ENCODE measurements at places on chromosomes 4 and X.

DNA sequence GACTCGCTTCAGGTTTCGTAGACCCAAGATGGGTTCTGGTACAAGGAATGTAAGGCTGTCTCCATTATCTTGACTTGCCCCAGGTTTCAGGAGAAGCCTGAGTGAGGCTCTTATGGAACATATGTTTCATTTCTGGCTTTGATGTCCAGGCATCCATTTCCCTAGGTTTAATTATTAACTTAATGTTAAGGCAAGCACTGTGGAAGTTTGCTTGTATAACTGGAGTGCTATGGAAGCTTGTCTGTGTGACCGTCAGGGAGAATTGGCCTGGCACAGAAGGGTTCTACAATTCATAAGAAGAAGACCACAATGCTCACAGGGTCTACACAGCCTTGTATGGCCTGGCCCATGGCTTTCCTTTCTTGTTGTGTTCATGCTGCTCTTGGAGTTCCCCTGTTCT, 47.2 kb upstream of the PPP1R2C start:
- no peak for DNase-seq

DNA sequence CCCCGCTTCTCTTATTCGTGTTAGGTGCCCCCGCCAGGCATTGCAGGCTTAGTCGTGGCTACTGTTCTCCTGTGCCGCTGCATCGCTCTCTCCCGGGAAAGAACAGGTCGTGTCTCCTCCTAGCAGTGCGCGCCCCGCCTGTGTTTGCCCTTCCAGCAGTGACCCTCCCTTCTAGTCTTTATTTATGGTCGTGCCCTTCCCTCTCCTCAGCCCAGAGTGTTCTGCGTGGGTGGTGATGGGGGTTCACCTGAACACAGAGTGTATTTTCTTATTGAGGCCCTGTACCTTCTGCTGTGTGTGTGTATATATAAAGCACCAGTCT, 15.2 kb downstream of the USP11 start:
- DNase-seq, result no peak

- DNase-seq, result no peak
Measured at GRCh38 chr4:125317525-125317877, 2.7 kb downstream of the FAT4 start.

DNA sequence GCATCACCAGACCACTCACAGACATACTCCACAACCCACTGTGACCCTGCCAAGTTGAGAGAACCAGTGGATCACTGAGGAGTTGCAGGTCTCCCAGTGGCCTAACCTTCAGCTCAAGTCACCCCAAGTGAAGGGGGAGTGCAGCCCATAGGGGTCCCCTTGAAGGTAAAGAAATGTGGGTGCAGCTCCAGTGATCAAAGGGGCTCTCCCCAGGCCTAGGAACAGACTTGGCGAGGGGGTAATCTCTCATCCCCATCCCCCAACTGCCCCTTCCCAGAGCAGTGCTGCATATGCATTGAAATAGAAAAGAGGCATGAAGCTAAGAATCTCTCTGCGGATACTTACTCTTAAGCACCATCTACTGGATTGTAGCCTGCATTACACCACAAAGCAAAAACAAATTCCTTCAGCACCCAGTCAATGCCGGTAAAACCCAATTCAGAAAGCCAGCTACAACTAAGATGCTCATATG, 27.0 kb downstream of the MAGEE1 start:
- DNase-seq, result no peak

DNA sequence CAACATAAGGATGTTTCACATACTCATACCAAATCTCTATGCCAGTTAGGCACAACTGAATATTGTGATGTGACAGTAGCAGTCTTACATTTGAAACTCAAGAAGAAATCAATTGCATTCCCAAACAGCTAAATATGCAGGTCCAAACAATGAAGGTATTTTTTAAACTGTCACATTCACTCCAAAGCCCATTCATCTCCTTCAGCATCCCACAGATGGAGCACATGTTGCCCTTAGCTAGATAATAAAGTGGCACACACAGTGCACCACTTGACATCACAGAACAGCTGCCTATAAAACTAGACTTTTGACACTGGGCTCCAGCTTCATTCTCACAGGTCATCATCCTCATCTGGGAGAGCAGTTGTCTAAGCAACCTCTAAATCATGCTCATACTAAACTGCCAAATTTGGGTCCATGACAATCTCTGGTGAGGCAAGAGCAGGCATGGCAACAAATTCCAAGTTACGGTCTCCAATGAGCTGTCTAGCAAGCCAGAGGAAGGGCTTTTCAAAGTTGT, 26.2 kb upstream of the ARHGEF6 start:
- DNase-seq, result no peak

DNA sequence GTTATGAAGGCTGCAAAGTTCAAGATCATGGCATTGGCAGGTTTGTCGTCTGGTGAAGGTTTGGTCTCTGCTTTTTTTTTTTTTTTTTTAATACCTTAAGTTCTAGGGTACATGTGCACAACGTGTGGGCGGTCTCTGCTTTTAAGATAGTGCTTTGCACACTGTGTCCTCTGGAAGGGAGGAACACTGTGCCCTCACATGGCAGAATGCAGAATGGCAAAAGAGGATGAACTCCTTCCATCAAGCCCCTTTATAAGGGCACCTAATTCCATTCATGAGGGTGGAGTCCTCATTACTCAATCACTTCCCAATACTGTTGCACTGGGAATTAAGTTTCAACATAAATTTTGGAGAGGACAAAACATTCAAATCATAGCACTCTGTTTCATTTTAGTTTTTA, 101.4 kb downstream of the GLRA2 start:
- no peak for DNase-seq

GRCh38 chrX:152902502-152902820, 4.6 kb downstream of the ZNF185 start:
- no peak for DNase-seq

GRCh38 chrX:36434522-36434921, 515.0 kb downstream of the CFAP47 start:
- no peak for DNase-seq

DNA sequence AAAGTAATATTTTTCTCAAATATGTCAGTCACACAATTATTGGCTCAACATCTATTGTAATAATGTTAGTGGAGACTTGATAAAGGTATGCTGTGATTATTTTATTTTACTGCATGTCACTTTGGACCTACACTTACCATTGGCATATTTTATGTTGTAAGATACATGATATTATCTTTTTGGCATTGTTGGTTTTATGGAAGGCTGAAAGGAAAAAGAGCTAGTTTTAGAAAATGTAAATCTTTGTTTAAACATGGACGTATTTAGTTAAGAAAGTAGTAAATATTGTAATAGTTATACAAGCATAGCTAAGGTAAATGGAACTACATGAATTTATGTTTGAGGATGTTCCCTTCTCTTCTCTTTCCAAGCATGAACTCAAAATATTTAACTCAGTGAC, 1399.3 kb downstream of the STIM2 start:
- no peak for DNase-seq

DNA sequence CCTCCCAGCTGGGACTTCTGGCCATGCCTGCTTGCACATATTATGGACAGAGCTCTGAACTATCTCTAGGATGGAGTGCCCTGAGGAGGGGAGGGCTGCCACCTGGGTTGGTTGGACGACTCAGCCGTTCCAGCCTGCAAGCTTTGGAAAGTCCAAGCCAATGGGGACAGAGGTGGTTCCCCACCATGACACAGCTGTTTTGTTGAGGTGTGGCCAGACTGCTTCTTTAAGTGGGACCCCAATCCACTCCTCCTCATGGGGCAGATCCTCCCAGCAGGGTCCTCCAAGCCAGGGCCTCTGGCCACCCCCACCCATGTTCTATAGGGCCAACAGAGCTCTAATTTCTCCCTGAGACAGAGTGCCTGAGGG, 22.7 kb downstream of the F8A3 start:
- no peak for DNase-seq

- DNase-seq, result no peak
Measured at GRCh38 chr4:169657470-169658107, 37.2 kb downstream of the CLCN3 start.

- DNase-seq, result no peak
Measured at GRCh38 chr4:154720123-154720522, 23.7 kb upstream of the LRAT start.

DNA sequence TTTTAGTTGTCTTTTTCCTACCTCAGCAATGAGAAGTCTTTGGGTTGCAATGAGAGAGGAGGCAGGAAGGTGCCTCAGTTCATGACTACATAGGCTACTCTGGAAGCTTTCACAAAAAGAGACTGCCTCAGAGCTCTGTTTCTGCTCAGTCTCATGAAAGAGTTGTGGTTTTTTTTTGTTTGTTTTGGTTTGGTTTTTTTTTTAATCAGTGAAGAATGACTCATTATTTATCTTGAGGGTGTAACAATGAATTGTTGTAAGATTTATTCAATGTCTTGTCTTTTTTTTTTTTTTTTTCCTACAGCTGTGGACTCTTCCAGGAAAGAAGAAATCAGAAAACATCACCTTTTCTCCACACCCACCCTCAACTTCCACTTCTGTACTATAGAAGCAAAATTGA, 67.5 kb upstream of the CXCL13 start:
- DNase-seq, result no peak

- no peak for DNase-seq
Measured at GRCh38 chrX:38985375-38985774, 184.1 kb downstream of the MID1IP1 start.
